ENCODE measurements at places on chromosomes 4 and X.

DNA sequence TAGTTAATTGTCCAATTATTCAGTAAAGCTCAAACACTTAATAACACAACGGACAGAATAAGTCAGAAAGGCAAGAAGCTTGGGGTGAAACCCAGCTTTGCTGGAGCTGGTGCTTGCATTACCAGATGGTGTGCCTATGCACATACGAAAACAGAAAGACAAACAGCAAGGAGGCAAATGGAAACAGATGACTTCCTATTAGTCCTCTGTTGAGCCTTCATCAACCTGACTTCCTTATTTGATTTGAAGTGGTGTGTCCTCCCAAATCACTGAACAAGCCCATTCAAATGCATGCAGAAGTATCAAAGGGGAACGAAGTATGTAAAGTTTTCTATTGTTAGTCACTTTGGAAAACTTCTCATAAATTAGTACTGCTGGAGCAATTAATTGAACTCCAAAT, 166.2 kb downstream of the ATP10D start:
- H3K27ac ChIP-seq = no peak overlapping the region
- H3K4me3 ChIP-seq = no peak overlapping the region
- no peaks in the 10 kb centered on the region for H3K4me1 ChIP-seq
- DNase-seq = no peak
- no peaks in the 10 kb centered on the region for H3K36me3 ChIP-seq
- H3K27me3 ChIP-seq = no peaks in the 10 kb centered on the region

DNA sequence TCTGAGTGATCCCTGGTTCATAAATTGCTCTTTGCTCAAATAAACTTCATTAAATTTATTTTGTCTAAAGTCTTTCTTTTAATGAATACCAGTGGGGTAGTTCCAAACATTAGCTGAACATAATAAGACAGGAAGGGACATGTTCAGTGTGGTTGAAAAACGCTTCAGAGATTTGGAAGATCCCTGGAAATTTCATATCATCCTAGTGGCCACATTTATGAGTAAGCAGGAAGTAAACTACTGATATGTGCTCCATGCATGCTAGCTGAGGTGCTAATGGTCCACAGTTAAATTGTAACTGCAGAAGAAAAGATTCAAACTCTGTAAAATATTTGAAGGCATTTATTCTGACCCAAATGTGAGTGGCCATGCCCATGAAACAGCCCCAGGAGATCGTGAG, 1328.7 kb downstream of the ADGRL3 start:
- H3K27me3 ChIP-seq = no peaks in the 10 kb centered on the region
- no peaks in the 10 kb centered on the region for H3K36me3 ChIP-seq
- no peak overlapping the region for H3K27ac ChIP-seq
- no peak for DNase-seq
- H3K4me1 ChIP-seq = no peaks in the 10 kb centered on the region

GRCh38 chr4:22473268-22473667, 42.6 kb downstream of the ADGRA3 start:
- peaks cover 46% of the 10 kb centered on the region for H3K4me1 ChIP-seq
- no peaks in the 10 kb centered on the region for H3K27me3 ChIP-seq
- H3K4me3 ChIP-seq = no peak overlapping the region
- DNase-seq = no peak
- H3K27ac ChIP-seq = peak overlapping the region; percentile 81

DNA sequence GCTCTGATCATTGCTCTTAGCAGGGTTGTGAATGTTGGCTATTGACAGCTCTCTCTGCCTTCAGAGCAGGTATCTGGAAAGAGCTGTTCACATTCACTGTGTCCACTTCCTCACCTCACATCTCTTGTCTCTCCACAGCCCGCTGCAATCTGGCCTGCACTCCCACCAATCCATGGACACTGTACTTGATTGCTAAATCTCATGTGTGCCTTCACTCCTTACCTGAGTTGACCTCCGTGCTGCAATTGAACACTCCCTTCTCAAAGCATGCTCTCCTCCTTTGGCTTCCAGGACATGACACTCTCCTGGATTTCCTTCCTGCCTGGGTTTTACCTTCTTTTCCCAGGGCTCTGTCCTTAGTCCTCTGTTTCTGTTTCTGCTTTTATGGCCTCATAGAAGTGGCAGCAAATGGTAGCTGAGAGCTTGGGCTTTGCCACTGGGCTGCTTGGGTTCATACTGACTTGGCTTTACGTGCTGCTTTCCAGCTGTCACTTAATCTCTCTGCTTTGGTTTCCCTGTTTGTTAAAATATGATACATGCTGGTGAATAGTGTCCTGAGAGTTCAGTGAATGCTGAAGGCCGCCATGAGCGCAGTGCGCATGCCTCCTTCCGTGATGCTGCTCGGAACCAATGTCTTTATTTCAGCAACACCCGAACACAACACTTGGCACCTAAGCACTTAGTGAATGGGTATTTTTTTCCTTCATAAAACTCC, 29.5 kb downstream of the DCUN1D4 start:
- no peak for DNase-seq
- H3K27ac ChIP-seq = peak overlapping the region; percentile 70
- peaks cover 64% of the 10 kb centered on the region for H3K36me3 ChIP-seq
- no peak overlapping the region for H3K4me3 ChIP-seq

GRCh38 chr4:73732759-73733431, 7.5 kb upstream of the CXCL8 start:
- no peak for DNase-seq
- no peak overlapping the region for H3K27ac ChIP-seq
- no peak overlapping the region for H3K4me3 ChIP-seq
- no peaks in the 10 kb centered on the region for H3K27me3 ChIP-seq
- no peaks in the 10 kb centered on the region for H3K36me3 ChIP-seq

- no peaks in the 10 kb centered on the region for H3K4me1 ChIP-seq
- no peak for DNase-seq
- H3K4me3 ChIP-seq = no peak overlapping the region
- H3K36me3 ChIP-seq = no peaks in the 10 kb centered on the region
- no peaks in the 10 kb centered on the region for H3K27me3 ChIP-seq
Observed at GRCh38 chrX:109958266-109958665, 44.6 kb upstream of the TMEM164 start.

DNA sequence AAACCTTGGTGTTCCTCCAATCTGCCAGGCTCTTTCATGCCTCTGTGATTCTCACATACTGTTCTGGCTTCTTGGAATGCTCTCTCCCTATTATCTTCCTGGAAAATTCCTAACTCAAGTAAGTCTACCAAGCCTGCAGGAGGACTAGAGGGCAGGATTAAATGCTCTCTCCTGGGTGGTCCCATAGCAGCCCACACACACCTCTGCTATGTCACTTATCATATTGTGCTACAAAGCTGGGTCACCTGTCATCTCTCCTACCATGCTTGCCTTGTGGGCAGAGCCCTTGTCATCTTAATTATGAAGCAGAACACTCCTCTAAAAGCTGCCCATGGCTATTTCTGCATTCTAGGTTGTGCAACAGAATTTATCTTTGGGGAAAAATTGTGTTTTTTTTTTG, 344.5 kb upstream of the NOCT start:
- H3K27ac ChIP-seq = no peak overlapping the region
- no peak for DNase-seq
- H3K27me3 ChIP-seq = no peaks in the 10 kb centered on the region
- H3K4me3 ChIP-seq = no peak overlapping the region

- no peak overlapping the region for H3K27ac ChIP-seq
- H3K27me3 ChIP-seq = no peaks in the 10 kb centered on the region
- H3K36me3 ChIP-seq = no peaks in the 10 kb centered on the region
- no peak for DNase-seq
- no peak overlapping the region for H3K4me3 ChIP-seq
Observed at GRCh38 chr4:28682847-28683246, 1822.2 kb downstream of the STIM2 start.

- DNase-seq = no peak
- H3K4me1 ChIP-seq = peaks cover 26% of the 10 kb centered on the region
- no peak overlapping the region for H3K27ac ChIP-seq
Observed at GRCh38 chr4:71257761-71258160, 81.1 kb upstream of the SLC4A4 start.

DNA sequence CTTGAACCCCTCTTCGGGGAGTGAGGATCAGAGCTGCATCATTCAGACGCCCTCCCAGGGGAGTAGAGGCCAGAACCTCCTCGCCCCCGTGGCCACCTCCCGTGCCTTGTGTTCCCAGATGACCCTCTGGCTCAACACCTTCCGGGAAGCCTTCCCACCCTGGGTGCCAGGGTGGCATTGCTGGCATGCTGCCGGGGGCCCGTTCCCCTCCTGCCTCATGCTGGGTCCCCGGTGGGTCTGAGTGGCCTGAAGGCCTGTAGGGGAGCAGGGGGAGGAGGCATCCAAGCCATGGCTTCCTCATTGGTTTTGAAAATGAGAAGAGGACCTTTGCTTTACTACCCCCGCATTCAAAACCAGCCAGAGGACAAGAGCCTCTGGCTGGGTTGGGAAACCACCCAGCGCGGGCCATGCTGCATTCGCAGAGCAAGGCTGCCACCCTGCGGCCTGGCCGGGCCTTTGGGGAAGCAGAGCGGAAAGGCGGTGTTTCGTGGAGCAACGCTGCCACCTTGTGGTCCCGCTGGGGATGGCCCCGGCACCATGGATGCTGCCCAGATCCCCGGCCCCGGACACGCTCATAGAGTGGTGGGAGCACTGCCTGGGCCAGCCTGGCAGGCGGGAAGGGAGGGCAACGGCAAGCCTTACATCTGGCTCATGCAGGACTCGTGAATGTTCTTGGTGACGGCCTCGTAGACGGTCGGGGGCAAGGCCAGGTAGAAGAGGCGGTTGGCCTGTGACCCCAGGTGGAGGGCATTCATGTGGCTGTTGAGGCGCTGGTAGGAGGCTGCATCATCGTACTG, 11.9 kb downstream of the G6PD start:
- no peaks in the 10 kb centered on the region for H3K36me3 ChIP-seq
- no peak overlapping the region for H3K4me3 ChIP-seq
- DNase-seq = peak; percentile 95
- H3K4me1 ChIP-seq = no peaks in the 10 kb centered on the region

GRCh38 chrX:31287861-31288260, 216.0 kb upstream of the FTHL17 start:
- H3K27me3 ChIP-seq = no peaks in the 10 kb centered on the region
- no peaks in the 10 kb centered on the region for H3K4me1 ChIP-seq
- H3K4me3 ChIP-seq = no peak overlapping the region

GRCh38 chr4:48654015-48654664, 125.9 kb downstream of the FRYL start:
- H3K27me3 ChIP-seq = no peaks in the 10 kb centered on the region
- DNase-seq = no peak
- H3K36me3 ChIP-seq = no peaks in the 10 kb centered on the region
- peak overlapping the region; percentile 48 for H3K27ac ChIP-seq
- peak overlapping the region; percentile 44 for H3K4me3 ChIP-seq
- H3K4me1 ChIP-seq = peaks cover 30% of the 10 kb centered on the region
